ENCODE measurements at places on chromosomes 1 and 21.

- no peak for DNase-seq
Measured at GRCh38 chr1:111199881-111200801, at the start of gene DENND2D. Gene DENND2D (minus strand): TSS chr1:111200646. CDS start chr1:111200459, 187 bp downstream.

GRCh38 chr1:39411526-39412478, 79.6 kb upstream of the BMP8A start:
- DNase-seq = peak; percentile 30

- DNase-seq = no peak
Measured at GRCh38 chr21:34100790-34101189, 27.4 kb downstream of the MRPS6 start.

- peak; percentile 33 for DNase-seq
Measured at GRCh38 chr1:85078903-85079302, 30.6 kb upstream of the MCOLN3 start.

DNA sequence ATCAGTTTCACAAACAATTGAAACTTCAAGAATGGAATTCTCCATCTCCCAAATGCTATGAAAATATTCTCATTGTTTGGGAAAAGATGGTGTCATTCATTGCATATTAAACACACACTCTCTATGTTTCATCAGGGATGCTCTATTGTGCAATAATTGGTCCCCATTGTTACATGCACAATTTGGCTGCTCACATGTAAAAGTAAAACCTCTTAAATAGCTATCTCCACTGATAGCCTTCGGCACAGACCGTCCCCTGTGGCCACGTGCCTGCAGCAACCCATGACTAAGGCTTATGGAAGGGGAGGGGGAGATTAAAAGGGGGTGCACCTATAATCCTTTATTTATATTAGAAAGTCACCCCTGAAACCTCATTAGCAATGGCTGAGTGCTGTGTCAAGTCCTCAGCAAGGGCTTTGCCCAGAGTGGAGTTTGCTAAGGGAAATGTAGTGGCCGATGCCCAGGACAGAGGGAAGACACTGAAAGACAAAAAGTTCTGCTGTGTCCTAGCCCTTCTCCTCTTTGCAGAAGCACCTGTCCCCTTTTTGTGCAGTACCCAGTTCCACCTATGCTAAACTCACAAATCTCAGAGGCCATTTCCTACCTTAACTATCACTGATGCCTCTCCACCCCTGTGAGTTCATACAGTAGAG, 309.6 kb upstream of the ESRRG start:
- no peak for DNase-seq

- DNase-seq = no peak
Measured at GRCh38 chr1:218323568-218324225, 21.4 kb upstream of the TGFB2 start.

DNA sequence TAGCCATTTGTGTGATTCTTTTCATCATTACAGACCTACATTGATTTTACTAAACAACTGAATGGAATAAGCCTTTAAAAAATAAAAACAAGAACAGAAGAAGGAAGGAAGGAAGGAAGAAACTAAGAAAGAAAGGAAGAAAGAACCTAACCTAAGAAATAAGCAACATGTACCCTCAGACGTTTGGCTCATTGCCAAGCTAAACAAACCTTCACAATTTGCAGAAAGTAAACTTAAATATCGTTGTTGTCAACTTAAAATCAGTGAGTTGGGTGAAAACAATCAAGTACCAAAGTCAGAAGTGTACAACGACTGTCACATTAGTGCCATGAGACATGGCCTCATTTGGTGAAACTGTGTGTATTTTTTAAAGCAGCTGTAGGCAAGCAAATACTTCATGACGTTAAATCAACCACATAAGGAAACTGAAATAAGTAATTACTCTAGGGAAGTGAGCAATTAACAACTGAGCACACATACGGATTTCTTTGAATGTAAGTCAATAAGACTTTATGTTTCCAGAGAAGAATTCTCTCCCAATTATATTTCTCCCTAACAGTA, 313.1 kb upstream of the TMPRSS15 start:
- DNase-seq = peak; percentile 7

DNA sequence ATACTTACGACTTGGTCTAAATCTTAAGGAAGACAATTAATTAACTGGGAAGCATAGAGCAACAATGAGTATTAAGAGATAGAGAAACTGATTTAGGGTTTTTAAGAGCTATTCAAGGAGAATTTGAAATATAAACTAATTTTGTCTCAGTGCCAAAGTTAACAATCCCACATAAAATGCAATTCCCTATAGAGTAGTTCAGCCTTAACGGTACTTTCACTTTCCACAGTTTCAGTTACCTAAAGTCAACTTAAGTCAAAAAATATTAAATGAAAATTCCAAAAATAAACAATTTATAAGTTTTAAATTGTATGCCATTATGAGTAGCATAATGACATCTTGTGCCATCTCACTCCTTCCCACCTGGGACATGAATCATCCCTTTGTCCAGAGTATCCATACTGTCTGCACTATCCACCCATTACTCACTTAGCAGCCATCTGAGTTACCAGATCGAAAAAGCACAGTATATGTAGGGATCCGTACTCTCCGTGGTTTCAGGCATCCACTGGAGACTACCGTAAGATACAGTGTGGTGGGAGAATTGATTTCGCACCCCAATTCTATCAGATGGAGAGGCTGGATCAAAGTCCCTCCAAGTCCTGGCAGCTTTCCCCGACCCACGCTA, 4.8 kb upstream of the SARS1 start:
- DNase-seq = peak; percentile 48

- no peak for DNase-seq
Measured at GRCh38 chr1:189513091-189513490, 964.6 kb downstream of the BRINP3 start.

GRCh38 chr1:67635055-67635809, 49.8 kb upstream of the GADD45A start:
- DNase-seq = no peak

GRCh38 chr1:172733815-172734214, 74.9 kb downstream of the FASLG start:
- no peak for DNase-seq

- no peak for DNase-seq
Measured at GRCh38 chr1:192045131-192045530, 113.1 kb upstream of the RGS18 start.

- DNase-seq = no peak
Measured at GRCh38 chr1:185984113-185984836, 250.1 kb downstream of the HMCN1 start.

DNA sequence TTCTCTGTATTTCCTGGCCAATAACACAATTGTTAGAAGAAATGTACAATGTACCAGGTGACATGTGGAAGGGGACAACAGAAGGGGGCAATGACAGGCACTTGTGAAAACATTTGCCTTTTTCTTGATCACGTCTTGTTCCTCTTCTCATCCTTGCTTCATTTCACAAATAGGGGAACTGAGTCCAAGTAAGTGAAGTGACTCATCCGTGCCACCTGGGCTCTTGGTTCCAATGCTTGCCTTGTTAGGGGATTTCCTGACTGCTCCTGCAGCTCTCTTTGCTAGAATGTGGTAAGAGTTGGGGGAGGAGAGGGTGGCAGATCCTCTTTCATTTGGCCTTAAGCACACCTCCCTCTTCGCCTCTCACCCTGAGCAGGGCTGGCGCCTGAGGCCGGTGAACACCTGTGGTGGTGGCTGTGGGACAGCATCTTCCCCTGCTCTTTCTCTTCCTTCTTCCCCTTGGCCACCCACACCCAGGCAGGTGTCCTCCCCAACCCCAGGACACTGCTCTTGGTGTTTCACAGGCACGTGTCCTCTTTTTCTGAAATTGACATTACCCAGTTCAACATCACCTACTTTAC, 2.2 kb upstream of the RHEX start:
- DNase-seq = no peak

GRCh38 chr1:27451343-27451742, 38.6 kb downstream of the WASF2 start:
- no peak for DNase-seq

GRCh38 chr1:151289080-151289935, 7.2 kb downstream of the ZNF687 start:
- DNase-seq = no peak

- no peak for DNase-seq
Measured at GRCh38 chr1:62637392-62638105, 40.2 kb downstream of the ANGPTL3 start.

GRCh38 chr1:176448340-176448739, 14.6 kb upstream of the PAPPA2 start:
- no peak for DNase-seq

- DNase-seq = no peak
Measured at GRCh38 chr1:58893257-58893869, 109.5 kb upstream of the JUN start.

DNA sequence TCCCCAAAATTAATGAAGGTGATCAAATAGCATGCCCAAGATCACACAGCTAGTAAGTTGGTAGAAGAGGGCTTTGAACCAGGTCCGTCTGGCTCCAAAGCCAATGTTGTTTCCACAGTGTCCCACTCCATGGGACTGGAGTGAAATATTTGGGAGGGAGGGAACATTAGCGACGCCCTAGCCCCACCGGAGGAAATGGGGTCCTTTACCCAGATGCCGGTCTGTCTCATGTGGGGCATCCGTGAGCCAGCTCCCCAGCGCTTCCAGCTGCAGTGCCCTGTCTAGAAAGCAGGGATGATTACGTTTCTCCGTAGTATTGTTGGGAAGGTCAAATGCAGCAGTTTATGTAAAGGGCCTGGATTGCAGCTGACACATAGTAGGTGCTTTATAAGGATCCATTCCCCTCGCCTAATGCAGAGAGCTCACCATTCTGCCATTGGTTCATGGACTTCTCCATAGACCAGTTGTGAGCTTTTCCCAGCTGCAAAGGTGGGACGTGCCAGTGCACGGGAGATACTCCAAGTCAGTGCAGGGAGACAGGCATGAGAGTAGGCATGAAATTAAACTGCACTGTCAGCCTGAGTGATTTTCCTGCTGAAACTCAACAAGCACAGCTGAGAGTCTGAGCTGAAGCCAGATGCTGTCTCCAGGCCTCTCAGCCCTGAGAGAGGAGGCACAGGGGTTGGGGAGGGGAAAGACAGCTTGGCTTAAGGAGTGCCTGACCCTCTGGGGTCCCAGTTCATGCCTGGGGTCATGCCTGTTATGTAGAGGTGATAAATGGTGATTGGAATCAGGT, 24.7 kb downstream of the QSOX1 start:
- DNase-seq = no peak

- no peak for DNase-seq
Measured at GRCh38 chr21:18759751-18760161, 356.2 kb upstream of the TMPRSS15 start.

- no peak for DNase-seq
Measured at GRCh38 chr1:113662101-113662500, 97.2 kb downstream of the PHTF1 start.

GRCh38 chr1:207279652-207280051, 41.8 kb upstream of the CD55 start:
- no peak for DNase-seq

GRCh38 chr1:167428395-167428794, 89.9 kb downstream of the CD247 start:
- peak; percentile 19 for DNase-seq

Measured in astrocyte of the spinal cord (primary cell).